ENCODE measurements at places on chromosomes 12 and 14. TPM values are rescaled to one million over a fixed set of nuclear protein-coding genes. Genes with fewer than 3 reads are reported as not detected.

- DNase-seq, result no peak
These were observed 206.7 kb downstream of the AACS start for GRCh38 chr12:125271892-125272291.

DNA sequence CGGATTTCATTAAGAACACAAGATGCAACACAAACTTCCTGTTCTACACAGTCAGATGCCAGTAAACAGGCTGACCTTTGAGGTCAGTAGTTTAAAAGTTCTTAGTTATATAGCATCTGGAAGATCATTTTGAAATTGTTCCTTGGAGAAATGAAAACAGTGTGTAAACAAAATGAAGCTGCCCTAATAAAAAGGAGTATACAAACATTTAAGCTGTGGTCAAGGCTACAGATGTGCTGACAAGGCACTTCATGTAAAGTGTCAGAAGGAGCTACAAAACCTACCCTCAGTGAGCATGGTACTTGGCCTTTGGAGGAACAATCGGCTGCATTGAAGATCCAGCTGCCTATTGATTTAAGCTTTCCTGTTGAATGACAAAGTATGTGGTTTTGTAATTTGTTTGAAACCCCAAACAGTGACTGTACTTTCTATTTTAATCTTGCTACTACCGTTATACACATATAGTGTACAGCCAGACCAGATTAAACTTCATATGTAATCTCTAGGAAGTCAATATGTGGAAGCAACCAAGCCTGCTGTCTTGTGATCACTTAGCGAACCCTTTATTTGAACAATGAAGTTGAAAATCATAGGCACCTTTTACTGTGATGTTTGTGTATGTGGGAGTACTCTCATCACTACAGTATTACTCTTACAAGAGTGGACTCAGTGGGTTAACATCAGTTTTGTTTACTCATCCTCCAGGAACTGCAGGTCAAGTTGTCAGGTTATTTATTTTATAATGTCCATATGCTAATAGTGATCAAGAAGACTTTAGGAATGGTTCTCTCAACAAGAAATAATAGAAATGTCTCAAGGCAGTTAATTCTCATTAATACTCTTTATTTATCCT is 13.5 kb downstream of the PTGER2 start:
- DNase-seq, result no peak

DNA sequence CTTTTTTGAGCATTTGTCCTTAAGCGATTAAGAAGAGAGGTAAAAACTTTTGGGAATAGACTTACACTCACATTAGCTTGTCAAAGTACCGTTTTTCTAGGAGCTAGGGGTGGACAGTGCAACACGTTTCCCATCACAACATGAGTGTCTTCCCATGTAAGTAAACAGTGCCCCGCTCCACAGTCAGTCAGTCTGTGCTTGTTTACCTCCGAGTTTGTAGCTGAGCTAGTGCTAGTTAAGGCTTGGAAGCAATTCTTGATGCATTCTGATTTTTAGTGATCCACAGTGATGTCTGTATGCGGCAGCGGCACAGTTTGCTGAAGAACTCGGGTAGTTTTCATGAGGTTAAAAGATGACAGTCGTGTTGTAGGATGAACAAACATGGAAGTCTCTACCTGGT is 941 bp downstream of the ZDHHC17 start:
- DNase-seq, result no peak

- DNase-seq, result no peak
These were observed 418.6 kb downstream of the SLC16A7 start for GRCh38 chr12:60014436-60014835.

The CD27 gene
- 0.26 TPM for total RNA-seq

The AMHR2 gene
- total RNA-seq, result not detected

DNA sequence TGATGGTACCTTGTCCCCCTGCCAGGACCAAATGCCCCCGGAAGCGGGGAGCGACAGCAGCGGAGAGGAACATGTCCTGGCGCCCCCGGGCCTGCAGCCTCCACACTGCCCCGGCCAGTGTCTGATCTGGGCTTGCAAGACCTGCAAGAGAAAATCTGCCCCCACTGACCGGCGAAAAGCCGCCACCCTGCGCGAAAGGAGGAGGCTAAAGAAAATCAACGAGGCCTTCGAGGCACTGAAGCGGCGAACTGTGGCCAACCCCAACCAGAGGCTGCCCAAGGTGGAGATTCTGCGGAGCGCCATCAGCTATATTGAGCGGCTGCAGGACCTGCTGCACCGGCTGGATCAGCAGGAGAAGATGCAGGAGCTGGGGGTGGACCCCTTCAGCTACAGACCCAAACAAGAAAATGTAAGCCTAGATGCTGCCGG is 410 bp downstream of the MYF6 start:
- no peak for DNase-seq

The NKX2-8 gene
- not detected for total RNA-seq

DNA sequence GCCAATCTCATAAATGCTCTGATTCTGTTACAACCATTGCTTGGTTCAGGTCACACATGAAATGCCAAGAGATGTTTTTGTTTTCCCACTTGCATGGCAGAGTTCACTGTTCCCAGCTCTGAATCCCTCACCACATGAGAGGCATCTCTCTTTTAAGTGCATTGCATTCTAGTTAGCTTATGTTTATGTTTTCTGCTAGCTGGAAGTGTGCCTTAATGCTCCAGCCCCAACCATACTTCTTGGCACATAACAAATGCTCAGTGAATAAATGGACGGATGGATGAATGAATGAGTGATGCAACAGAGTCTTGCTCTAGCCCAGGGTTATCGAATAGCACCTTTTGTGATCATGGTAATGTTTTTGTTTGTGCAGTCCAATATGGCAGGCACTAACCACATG is 197.3 kb downstream of the PPM1H start:
- no peak for DNase-seq

GRCh38 chr12:32419520-32419960 is 20.2 kb downstream of the FGD4 start:
- no peak for DNase-seq

DNA sequence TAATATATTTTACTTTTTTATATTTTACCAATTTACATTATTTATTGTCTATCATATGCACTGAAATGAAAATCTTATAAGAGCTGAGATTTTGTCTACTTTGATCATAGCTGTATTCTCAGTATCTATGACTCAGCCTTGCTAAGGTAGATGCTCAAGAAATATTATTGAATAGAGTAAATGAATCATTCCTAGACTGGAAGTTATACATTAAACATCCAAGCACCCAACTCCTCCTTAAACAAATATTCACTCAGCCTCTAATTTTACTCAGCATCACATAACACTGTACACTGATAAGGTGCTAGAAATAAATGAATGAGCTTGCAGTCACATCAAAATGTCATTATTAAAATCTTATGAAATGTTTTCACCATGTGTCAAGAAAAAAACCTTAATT is 1424.9 kb downstream of the LRFN5 start:
- DNase-seq, result no peak

DNA sequence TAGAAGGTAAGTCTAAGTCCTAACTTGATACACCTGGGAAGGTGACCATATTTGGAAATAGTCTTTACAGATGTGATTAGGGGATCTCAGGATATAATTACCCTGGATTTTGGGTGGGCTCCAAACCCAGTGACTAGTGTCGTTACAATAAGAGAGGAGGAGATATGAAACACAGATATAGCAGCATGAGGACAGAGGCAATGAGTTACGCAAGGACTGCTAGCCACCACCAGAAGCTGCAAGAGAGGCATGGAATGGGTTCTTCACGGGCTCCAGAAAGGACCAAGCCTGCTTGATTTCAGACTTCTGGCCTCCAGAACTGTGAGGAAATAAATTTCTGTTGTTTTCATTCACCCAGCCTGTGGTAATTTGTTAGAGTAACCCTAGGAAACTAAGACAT is 28.6 kb downstream of the FGFR1OP2 start:
- DNase-seq, result no peak

DNA sequence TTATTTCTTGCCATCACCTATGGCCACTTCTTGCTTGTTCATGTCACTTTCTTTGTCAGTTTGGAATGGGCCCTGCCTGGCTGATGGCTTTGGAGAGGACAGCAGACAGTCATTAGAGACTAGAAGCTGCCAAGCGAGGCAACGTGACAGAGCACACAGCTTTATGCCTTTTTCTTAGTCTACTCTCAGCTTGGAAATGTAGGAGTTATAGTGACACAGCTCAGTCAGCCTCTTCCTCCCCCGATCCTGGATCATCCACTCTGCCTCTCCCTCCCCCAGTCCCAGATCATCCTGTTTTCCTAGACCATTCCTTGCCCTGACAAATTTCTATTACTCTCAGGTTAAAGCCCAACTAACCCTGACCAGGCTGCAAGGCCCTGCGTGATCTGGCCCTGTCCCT is 26.6 kb downstream of the ETV6 start:
- no peak for DNase-seq

DNA sequence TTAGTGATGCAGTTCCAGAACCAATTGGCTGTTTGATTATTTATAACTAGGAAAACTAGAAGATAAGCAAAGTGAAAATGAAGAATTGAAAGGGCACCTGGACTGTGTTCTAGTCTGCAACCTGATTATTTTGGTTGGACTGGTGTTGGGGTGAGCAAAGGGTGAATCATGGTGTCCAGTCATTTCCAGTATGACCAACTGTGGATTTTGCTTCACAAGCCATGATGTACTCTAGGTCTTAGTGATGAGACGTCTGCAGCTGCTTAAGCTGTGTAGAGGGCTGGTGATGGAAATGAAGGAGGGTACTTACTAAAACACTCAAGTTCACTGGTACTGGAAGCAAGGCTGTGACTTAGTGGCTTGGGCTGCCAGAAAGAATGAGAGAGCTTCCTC is 193.2 kb upstream of the FRMD6 start:
- DNase-seq, result no peak

DNA sequence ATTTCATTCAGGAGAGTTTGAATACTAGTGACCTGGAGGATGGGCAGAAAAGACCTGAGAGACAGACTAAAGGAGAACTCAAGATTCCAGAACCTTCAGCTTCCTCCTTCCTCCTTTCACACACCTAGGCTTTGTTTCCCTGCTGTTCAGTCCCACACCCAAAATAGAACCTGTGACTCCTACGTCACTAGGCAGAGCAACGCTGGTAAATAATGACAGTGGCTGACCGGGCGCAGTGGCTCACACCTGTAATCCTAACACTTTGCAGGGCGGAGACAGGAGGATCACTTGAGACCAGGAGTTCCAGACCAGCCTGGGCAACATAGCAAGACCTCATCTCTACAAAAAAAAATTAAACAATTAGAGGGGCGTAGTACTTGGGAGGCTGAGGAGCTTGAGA is 166.4 kb upstream of the FKBP4 start:
- DNase-seq, result no peak

GRCh38 chr14:24846261-24846660 is 203.7 kb downstream of the STXBP6 start:
- DNase-seq, result no peak

- no peak for DNase-seq
These were observed 704.3 kb upstream of the FLRT2 start for GRCh38 chr14:84825481-84826251.
